Type B pancreatic cell (in vitro differentiated cells): ENCODE measurements at places on chromosomes 16 and 17. TPM values are rescaled to one million over a fixed set of nuclear protein-coding genes. Genes with fewer than 3 reads are reported as not detected.

Gene CCL4L2
- 0.45 TPM in 1 of 2 replicates, not detected in the other for total RNA-seq

Gene GNAO1
- 13.2 and 20.1 TPM in 2 replicates for total RNA-seq

Gene KSR1
- total RNA-seq: 57.8 and 74.0 TPM in 2 replicates

Gene KRT12
- not detected in 2 replicates for total RNA-seq

Gene CXCL16
- total RNA-seq: 15.2 and 23.0 TPM in 2 replicates

Gene DOC2A
- 6.9 and 9.7 TPM in 2 replicates for total RNA-seq

Gene HSD11B2
- 5.4 and 8.5 TPM in 2 replicates for total RNA-seq

Gene WFDC1
- total RNA-seq: 0.95 and 2.0 TPM in 2 replicates

Gene NPIPA8
- 0.31 TPM in 1 of 2 replicates, not detected in the other for total RNA-seq

Gene PRAC2
- not detected in 2 replicates for total RNA-seq

Gene PRSS33
- 0.39 and 2.4 TPM in 2 replicates for total RNA-seq

Gene RASL10B
- total RNA-seq: 6.4 and 29.4 TPM in 2 replicates

Gene PRSS36
- 1.8 and 2.0 TPM in 2 replicates for total RNA-seq

Gene STH
- not detected in 2 replicates for total RNA-seq

Gene JUP
- total RNA-seq: 169 and 505 TPM in 2 replicates

Gene LRRC46
- total RNA-seq: 0.64 and 2.8 TPM in 2 replicates

Gene PPP1R27
- total RNA-seq: not detected in 2 replicates

Gene C17orf50
- not detected in 2 replicates for total RNA-seq

Gene KCNH6
- 4.4 and 9.0 TPM in 2 replicates for total RNA-seq

Gene TMEM100
- total RNA-seq: 2.5 and 21.4 TPM in 2 replicates

Gene NUDT21
- total RNA-seq: 139 and 148 TPM in 2 replicates

Gene GJC1
- total RNA-seq: 20.2 and 62.6 TPM in 2 replicates

Gene ATP2C2
- 12.2 and 19.3 TPM in 2 replicates for total RNA-seq

Gene NPTX1
- 1.7 and 4.7 TPM in 2 replicates for total RNA-seq

Gene PHB1
- total RNA-seq: 231 and 270 TPM in 2 replicates
